AML-193 (cell line): ENCODE measurements at places on chromosomes 16 and 17.
A peak's percentile ranks its signal among the peaks of the same experiment; 100 is the strongest.

DNA sequence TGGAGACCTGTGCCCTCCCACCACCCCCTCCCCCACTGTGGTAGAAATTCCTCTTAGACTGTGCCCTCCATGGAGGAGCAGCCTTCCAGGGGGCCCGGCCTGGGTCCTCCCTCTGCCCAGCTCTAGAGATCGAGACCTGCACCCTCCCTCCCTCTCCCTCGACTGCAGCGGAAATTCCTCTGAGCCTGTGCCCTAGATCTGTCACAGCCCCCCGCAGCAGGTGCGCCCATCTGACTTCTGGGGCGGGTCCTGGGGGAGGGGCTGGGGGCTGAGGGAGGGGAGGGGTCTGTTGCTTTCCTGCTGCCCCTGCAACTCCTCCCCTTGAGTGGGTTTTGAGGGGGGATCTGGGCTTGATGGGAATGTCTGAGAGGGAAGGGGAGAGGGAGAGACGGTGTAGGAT, 177.8 kb upstream of the GSE1 start:
- no peak for DNase-seq

GRCh38 chr16:67001726-67002125, 13.3 kb downstream of the CES4A start:
- no peak for DNase-seq

GRCh38 chr17:65586899-65587298, 25.5 kb upstream of the AXIN2 start:
- DNase-seq: no peak

- DNase-seq: no peak
Measured at GRCh38 chr16:287298-287811, 4.4 kb downstream of the PDIA2 start.

DNA sequence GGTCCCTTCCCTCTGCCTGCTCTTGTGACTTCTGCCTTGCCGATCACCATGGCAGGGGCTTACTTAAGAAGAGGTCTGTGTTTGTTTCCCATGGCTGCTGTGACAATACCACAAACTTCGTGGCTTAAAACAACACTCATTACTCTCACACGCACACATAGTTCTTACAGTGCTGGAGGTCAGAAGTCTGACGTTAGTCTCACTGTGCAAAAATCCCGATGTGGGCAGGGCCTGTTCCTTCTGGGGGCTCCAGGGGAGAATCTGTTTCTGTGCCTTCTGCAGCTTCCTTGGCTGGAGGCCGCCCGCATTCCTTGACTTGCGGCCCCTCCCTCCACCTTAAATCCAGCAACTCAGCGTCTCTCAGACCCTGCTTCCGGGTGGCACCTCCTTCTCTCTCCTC, 249.2 kb upstream of the GSE1 start:
- no peak for DNase-seq

DNA sequence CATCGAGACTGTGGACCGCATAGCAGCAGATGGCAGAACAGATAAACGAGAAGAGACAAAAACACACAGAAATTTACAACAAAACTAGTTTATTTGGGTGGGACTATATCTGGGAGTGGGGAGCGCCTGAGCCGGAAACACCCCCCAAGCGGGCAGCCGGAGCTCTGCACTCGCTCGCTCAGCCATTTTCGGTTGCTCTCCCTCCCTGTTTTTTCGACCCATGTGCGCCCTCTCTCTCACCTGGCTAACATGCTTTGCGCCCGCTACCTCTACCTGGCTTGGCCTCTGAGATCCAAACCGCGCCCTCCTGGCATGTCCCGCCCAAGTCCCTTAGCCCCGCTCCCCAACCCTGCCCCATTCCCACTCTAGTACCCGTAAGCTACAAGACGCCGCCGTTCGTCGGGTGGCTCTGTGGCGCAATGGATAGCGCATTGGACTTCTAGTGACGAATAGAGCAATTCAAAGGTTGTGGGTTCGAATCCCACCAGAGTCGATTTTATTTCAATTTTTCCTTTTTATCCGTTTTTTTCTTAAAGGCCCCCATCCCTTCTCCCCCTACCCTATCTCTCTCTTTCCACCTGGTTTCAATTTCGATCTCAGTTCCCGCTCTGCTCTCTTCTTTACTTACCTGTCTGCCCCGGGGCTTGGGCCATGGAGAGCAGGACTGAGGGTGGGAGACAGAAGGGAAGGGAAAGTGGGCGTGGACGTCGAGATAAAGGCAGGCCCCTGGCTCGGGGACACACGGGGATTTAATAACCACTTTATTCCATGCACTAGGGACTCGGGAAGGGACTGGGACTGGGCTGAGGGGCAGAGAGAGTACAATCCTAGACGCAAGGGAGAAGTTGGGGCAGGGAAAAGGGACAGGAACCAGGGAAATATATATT, 2.4 kb upstream of the ALOXE3 start:
- DNase-seq: no peak

- DNase-seq: no peak
Measured at GRCh38 chr17:36945140-36945539, 3.6 kb upstream of the AATF start.

- no peak for DNase-seq
Measured at GRCh38 chr16:75203667-75204409, 3.1 kb downstream of the CTRB2 start.

DNA sequence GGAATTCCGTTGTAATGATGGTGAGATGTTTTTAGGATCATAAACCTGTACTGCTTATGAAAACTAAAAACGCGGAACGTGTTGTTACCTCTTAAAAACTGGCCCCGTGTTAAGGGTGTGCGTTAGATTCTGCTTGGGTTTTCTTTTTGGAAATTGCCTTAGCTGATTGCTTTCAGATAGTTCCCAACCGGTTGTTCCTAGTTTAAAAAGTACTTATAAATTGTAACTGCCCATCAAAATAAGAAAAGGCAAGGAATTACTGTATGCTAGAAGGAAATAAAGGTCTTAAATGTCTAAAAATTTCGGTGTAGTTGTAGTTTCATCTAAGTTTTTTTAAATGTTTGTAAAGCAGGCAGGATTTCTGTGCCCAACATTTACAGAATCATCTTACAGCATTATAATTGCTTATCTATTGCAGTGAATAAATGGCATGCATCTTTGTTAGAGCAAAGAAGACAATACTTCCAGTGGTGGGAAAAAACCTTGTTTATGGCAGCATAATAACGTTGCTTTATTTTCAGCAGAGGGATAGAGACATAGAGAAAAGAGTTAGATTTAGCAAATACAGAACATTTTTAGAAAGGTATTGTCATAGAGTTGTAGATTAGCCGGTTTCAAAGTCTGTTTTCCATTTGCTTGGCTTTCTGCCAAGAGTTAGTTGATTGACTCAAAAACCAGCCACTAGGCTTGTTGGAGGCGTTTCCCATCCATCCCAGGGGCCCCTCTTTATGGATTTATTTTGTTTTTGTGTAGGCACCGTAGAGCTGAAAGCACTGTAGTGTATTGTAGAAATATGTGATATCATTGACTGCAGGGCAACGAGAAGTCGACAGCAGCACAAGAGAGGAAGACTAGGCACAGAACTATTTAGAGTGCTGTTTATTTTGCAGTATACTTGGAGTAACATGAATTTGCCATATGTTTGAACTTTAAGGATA, 1.7 kb downstream of the PPM1D start:
- peak; percentile 72 for DNase-seq

DNA sequence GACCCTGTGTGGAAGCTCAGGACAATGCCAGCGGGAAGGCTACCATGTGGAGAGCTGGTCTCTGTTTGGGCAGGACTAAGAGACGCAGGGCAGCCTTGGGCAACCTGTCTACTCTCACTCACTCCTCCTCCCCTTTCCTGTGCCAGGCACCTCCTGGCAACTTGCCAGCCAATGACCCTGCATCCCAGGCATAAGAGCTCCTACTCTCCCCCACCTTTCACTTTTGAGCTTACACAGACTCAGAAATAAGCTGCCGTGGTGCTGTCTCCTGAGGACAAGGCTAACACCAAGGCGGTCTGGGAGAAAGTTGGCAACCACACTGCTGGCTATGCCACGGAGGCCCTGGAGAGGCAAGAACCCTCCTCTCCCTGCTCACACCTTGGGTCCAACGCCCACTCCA, 2.6 kb downstream of the HBM start:
- DNase-seq: no peak

DNA sequence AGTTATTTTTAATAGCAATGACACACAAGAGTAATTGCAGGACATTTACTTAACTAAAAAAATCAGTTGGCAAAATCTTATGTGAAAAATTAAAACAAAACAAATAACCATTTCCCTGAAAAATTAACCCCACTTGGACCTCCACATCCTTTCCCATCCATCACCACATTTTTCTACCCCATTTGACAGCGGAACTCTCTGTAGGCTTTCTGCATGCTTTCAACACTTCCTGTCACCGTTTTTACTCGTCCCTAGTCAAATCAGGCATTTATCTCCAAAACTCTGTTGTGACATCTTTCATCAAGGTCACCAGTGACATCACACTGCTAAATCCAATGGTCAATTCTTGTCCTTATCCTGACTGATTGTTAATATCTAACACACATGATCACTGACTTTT, 27.5 kb downstream of the KCNJ16 start:
- no peak for DNase-seq

- DNase-seq: no peak
Measured at GRCh38 chr16:87918338-87918737, 18.0 kb downstream of the CA5A start.

DNA sequence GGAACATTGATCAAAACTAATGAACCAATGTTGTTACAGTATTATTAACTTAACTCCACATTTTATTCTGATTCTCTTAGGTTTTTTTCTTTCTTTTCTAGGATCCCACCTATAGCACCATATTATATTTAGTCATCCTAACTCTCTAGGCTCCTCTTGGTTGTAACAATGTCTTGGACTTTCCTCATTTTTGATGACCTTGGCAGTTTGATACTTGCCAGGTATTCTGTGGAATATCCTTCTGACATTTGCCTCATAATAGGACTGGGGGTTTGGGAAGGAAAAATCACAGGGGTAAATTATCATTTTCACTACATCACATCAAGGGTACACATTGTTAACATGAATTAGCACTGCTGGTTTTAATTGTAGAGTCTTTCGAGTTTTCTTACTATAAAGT, 851.6 kb upstream of the SOX9 start:
- DNase-seq: no peak

DNA sequence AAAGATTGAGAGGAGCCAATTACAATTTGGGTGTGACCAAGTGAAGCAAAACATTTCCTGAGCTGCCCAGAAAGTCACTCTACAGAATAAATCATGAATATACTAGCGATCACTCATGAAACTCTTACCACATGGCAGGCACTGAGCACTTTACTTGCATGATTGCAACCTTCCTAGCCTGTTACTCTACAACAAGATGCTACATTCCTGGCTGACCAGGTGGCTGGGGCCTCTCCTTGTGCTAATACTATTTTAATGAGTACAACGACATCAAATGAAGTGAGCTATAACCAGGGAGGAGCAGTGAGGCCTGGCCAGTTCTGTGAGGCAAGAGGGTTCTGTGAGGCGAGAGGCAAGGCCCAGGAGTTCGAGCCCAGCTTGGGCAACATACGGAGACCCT, 75.2 kb downstream of the CPPED1 start:
- DNase-seq: no peak

DNA sequence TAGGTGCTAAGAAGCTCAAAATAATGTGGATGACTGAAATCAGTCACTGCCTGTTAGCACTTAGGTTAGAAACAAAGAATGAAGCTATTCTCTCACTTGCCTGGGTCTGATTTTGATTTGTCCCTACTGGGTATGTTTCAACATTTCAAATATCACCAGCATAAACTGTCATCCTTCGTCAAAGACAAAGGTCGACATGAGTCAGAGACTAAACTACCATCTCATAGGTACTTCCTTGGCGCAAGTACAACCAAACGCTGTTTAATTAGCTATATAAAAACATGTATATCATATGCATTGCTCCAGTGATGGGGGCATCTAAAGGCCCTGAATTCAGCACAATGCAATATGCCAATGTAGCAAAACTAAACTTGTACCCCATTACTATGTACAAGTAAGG, 4.0 kb downstream of the AKTIP start:
- DNase-seq: no peak

GRCh38 chr17:62950067-62950466, 16.0 kb upstream of the TANC2 start:
- DNase-seq: no peak

DNA sequence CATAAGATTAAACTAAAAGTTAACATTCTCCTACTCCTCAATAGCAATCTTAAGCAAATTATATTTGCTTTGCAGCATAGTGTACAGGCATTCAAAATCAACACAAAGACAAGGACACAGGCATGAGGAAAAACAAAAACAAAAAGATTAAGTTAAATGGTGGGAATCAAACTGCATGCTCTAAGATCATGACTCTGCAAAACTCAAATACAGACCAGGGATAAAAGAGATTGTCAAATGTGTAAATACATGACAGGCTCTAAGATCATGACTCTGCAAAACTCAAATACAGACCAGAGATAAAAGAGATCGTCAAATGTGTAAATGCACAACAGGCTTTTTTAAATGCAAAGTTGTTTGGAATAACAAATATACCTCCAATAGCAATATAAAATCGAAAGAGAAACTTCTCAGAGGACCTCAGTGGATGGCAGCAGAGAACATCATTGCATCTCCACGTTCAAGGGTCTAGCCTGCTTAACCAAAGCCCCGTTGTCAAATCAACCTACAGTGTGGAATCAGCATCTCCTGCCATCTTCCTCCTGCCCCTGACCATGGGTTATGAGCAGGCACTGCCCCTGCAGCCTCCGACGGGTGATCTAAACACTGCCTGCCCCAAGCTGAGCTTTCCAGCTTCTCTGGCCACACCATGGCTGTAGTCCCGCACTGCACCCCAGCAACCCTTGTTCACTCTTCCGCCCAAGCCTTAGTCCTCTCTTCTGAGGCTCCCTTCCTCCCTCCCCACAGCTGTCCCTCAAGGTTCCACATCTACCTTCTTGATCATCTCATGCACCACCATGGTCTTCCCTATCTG, 446.1 kb downstream of the SOX9 start:
- no peak for DNase-seq

GRCh38 chr16:69495821-69496220, 69.9 kb upstream of the NFAT5 start:
- no peak for DNase-seq

- no peak for DNase-seq
Measured at GRCh38 chr17:3982113-3982512, 17.9 kb upstream of the ATP2A3 start.

- no peak for DNase-seq
Measured at GRCh38 chr17:68439656-68440290, 17.5 kb downstream of the WIPI1 start.
